Activated naive CD8-positive, alpha-beta T cell treated with anti-CD3 and anti-CD28 coated beads, Interleukin-2, amount 50 U/mL, for 16 hours (primary cell): ENCODE measurements at places on chromosomes 3 and 15.

GRCh38 chr3:108271626-108272025 is 24.7 kb upstream of the HHLA2 start:
- DNase-seq: no peak

- no peak for DNase-seq
These were observed 18.9 kb upstream of the FEM1B start for GRCh38 chr15:68258692-68259091.

DNA sequence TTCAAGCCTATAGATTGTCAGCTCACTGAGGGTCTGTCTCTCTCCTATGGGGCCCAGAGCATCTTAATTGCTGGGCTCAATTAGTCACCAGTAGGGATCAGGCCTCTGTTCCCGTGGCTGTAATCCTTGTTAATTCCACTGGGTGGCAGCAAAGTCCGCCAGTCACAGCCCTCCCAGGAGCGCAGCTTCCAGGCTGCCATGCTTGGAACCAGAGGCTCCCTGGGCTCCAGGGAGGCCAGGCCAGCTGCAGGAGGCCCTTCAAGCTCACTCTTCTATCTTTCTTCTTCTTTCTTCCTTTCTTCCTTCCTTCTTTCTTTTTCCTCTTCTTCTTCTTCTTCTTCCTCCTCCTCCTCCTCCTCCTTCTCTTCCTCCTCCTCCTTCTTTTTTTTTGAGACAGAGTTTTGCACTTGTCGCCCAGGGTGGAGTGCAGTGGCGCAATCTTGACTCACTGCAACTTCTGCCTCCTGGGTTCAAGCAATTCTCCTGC is 14.4 kb downstream of the RNU5B-1 start:
- DNase-seq: peak; percentile 49

DNA sequence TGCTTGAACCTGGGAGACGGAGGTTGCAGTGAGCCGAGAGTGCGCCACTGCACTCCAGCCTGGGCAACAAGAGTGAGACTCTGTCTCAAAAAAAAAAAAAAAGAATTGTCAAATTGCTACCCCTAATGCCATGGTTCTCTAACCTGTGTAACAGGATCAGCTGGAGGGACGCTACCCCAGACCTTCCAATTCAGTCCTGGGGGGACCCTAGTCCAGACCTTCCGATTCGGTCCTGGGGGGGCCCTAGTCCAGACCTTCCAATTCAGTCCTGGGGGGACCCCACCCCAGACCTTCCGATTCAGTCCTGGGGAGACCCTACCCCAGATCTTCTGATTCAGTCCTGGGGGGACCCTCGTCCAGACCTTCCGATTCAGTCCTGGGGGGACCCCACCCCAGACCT is 29.8 kb upstream of the MUC20 start:
- no peak for DNase-seq

GRCh38 chr3:194134231-194134756 is 1.7 kb upstream of the HES1 start:
- no peak for DNase-seq

DNA sequence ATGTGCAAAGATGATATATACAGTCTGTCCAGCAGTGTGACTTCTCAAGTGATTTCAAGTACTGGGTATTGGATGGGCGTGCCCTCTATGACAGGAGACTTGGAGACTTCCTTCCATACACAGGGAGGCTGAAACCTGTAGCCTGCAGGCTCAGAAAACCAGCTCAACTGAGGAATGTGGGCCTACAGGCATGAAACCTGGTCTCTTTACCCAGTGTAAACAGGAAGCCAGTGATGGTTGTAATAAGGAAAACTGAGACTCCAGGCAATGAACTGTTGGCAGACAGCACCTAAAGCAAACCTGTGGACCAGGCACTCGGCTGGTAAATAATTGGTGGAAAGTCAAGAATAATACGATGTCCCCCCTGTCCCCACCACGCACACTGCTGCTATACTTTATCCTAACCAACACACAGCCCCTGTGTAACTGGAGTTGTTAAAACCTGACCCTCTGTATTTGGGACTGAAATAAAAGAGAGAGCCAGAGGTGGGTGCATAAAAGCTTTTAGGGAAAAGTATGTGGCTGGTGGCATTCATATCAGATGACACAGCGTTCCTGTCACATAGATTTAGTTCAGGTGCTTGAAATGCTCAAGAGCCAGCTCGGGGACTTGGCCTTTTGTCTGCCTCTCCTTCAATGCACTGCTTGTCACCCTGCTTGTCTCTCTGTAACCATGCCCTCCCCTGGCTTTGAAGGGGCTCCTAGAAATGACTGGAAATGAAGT is 144.7 kb downstream of the TPRG1 start:
- no peak for DNase-seq

GRCh38 chr15:22237891-22238275 is 157.6 kb downstream of the OR4M2 start:
- no peak for DNase-seq

- DNase-seq: no peak
These were observed 105.9 kb downstream of the TPRG1 start for GRCh38 chr3:189277711-189278110.

DNA sequence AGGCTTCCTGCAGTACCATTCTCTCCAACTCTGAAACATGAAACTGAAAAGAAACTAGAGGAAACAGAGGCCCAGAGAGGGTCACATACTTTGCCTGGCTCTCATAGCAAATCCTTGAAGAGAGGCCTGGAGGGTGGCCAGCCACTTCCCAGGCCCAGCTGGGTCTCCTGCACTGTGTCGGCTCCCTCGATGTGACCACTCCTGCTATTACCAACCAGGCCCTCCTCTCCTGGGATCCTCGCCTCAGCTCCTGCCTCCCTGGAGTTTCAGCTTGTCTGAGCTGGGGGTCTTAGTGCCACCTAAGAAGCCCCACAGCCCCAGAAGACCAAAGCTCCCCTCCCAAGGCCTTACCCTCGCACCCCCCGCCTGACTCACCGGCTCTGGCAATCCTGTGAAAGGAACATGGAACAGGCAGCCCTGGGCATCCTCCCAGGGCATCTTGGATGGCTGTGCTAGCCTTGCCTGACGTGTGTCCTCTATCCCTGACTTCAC is 4.6 kb downstream of the LOXL1 start:
- DNase-seq: no peak

DNA sequence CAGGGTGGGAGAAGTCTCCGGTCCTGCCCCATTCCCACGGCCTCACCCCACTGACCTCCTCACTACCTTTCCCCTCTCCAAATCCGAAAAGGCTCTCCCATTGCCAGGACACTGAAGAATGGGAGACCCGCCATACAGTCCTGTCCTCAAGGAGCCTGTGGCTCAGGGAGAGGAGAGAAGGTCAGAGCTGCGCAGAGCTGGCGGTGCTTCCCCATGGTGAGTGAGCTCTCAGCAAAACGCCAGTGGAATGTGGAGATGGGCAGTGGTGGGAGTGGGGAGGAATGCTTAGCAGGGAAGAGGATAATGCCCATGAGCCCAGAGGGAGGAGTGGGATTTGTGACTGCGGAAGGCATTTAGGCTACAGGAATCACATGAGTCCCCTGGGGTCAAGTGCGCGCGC is 20.1 kb downstream of the FAM43A start:
- DNase-seq: no peak

- no peak for DNase-seq
These were observed 58.5 kb downstream of the ABCC5 start for GRCh38 chr3:183959214-183959613.
